ENCODE measurements at places on chromosomes 5 and 9. TPM values are rescaled to one million over a fixed set of nuclear protein-coding genes. Genes with fewer than 3 reads are reported as not detected.

The CDH6 gene
- 1.6 TPM for polyA plus RNA-seq

The CXCL14 gene
- 1.5 TPM for polyA plus RNA-seq

The ZSWIM6 gene
- polyA plus RNA-seq = 7.9 TPM

The CARD9 gene
- 0.15 TPM for polyA plus RNA-seq

The NOL6 gene
- polyA plus RNA-seq = 50.5 TPM

The HTR1A gene
- polyA plus RNA-seq = 6.5 TPM

The ZNF454 gene
- polyA plus RNA-seq = 0.69 TPM

The LAMC3 gene
- 11.5 TPM for polyA plus RNA-seq

The DUSP1 gene
- polyA plus RNA-seq = 11.4 TPM

The ITGA1 gene
- polyA plus RNA-seq = 1.3 TPM

The TAF11L10 gene
- polyA plus RNA-seq = not detected

The YIPF5 gene
- 15.5 TPM for polyA plus RNA-seq

The CDH18 gene
- polyA plus RNA-seq = 0.30 TPM

The TYRP1 gene
- polyA plus RNA-seq = 0.15 TPM

The DAB2IP gene
- polyA plus RNA-seq = 19.7 TPM

The SPAG8 gene
- 0.44 TPM for polyA plus RNA-seq

The INSL6 gene
- not detected for polyA plus RNA-seq

The GLRA1 gene
- not detected for polyA plus RNA-seq

The LEAP2 gene
- polyA plus RNA-seq = 1.4 TPM

The ZFP37 gene
- 0.38 TPM for polyA plus RNA-seq

The BNC2 gene
- polyA plus RNA-seq = 16.0 TPM

The THBS4 gene
- 27.5 TPM for polyA plus RNA-seq

The ENG gene
- 3.2 TPM for polyA plus RNA-seq

The IGIP gene
- 0.32 TPM for polyA plus RNA-seq

The SMIM33 gene
- polyA plus RNA-seq = not detected

The PCDHA8 gene
- polyA plus RNA-seq = 0.17 TPM

The MLLT3 gene
- 5.9 TPM for polyA plus RNA-seq

The SPATA31C1 gene
- 0.19 TPM for polyA plus RNA-seq

The QSOX2 gene
- polyA plus RNA-seq = 21.8 TPM

The TTC16 gene
- 0.03 TPM for polyA plus RNA-seq

The NRARP gene
- 52.0 TPM for polyA plus RNA-seq

The IFNA2 gene
- polyA plus RNA-seq = not detected

The CD72 gene
- polyA plus RNA-seq = 4.5 TPM

The SPINK1 gene
- 1.3 TPM for polyA plus RNA-seq

The GRM6 gene
- 0.02 TPM for polyA plus RNA-seq

The FCN2 gene
- not detected for polyA plus RNA-seq

The BTNL3 gene
- not detected for polyA plus RNA-seq

The KIF12 gene
- 5.2 TPM for polyA plus RNA-seq

The ARL14EPL gene
- polyA plus RNA-seq = not detected

The SAPCD2 gene
- 12.7 TPM for polyA plus RNA-seq

The ARHGEF28 gene
- 0.31 TPM for polyA plus RNA-seq

The CEL gene
- 1.8 TPM for polyA plus RNA-seq

The HABP4 gene
- polyA plus RNA-seq = 3.8 TPM

The BAAT gene
- 0.09 TPM for polyA plus RNA-seq

The RPL37 gene
- polyA plus RNA-seq = 467 TPM

The TAF11L5 gene
- not detected for polyA plus RNA-seq

The EQTN gene
- 0.23 TPM for polyA plus RNA-seq

The TOR2A gene
- polyA plus RNA-seq = 24.9 TPM

The TOMM5 gene
- 127 TPM for polyA plus RNA-seq

The PNPLA7 gene
- 0.36 TPM for polyA plus RNA-seq

The AUH gene
- polyA plus RNA-seq = 6.2 TPM

The PIP5K1B gene
- 2.2 TPM for polyA plus RNA-seq

The CCDC192 gene
- not detected for polyA plus RNA-seq

The FABP6 gene
- polyA plus RNA-seq = 3.2 TPM

The ADAMTS13 gene
- polyA plus RNA-seq = 4.4 TPM

The GRIN3A gene
- not detected for polyA plus RNA-seq

All from H1 (cell line).